ENCODE measurements at places on chromosomes 2 and 18. TPM values are rescaled to one million over a fixed set of nuclear protein-coding genes. Genes with fewer than 3 reads are reported as not detected.

The GALR1 gene
- not detected for total RNA-seq

GRCh38 chr2:167862782-167863181, 384.6 kb downstream of the STK39 start:
- H3K4me3 ChIP-seq = no peak overlapping the region
- H3K4me1 ChIP-seq = peaks cover 23% of the 10 kb centered on the region
- H3K27me3 ChIP-seq = no peaks in the 10 kb centered on the region
- peak overlapping the region; percentile 8 for H3K27ac ChIP-seq
- peaks cover 1% of the 10 kb centered on the region for H3K36me3 ChIP-seq
- no peak for DNase-seq

DNA sequence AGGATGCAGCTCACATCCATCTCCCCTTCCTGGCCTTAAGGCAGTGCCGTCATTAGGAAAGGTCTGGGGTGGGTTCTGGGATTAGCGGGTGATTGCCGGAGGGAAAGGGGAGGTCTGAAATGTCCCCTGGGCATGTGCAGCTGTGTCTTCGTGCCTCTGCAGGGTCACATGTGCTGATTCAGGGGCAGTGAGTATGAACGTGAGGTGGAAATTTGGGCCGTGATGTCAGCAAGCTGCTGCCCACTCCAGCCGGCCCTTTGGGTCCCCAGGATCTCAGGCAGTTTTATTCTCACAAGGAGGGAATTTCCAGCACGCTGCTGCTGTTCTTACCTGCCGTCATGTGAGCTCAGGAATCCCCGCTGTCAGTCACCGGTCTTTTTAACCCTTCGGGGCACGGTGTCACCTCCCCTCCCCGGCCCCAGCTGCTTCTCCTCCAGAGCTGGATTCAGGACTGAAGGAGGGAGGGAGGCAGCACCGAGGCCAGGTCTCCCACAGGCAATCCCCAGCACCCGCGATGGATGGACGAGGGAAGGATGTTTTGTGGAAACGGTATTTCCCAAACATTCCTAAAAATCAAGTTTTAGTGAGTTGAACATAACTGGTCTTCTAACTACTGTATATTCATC, 23.5 kb downstream of the GPR35 start:
- peaks cover 65% of the 10 kb centered on the region for H3K27me3 ChIP-seq
- no peaks in the 10 kb centered on the region for H3K36me3 ChIP-seq
- DNase-seq = no peak
- H3K4me3 ChIP-seq = no peak overlapping the region

- H3K36me3 ChIP-seq = peaks cover 16% of the 10 kb centered on the region
- no peak overlapping the region for H3K4me3 ChIP-seq
- no peaks in the 10 kb centered on the region for H3K27me3 ChIP-seq
- DNase-seq = no peak
- no peak overlapping the region for H3K27ac ChIP-seq
- H3K4me1 ChIP-seq = peaks cover 36% of the 10 kb centered on the region
Observed at GRCh38 chr18:47883771-47884413, 46.6 kb downstream of the SMAD2 start.

DNA sequence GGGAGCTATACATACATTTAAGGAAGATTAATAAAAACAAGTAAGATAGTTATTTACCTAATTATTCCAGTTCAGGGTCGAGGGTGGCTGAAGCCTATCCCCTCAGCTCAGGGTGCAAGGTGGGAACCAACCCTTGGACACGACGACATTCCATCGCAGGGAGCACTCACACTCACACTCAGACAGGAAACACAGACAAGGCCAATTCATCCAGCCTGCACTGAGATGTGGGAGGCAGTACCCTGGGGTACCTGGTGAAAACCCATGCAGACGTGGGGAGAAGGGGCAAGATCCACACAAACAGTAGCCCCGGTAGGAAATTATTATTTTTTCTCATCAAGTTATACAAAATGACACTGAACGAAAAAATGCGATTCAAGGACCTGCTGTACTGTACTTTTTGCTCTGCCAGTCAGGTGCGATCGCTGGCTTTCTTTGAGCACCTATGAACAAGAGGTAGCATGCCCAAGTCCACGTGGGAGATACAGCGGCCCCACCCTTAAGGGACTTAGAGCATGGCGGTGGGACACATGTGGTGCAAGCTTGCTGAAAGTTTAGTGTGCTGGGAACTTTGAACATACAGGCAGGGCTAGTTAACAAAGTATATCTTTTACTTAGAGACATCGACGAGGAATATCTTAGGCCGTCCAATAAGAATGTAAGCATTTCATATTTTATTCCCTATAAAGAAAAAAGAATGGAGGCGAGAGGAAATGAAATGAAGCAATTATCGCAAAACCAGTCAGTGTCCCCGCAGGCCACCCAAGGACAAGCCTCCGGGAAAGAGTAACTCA, 624 bp downstream of the METTL8 start:
- peaks cover 36% of the 10 kb centered on the region for H3K4me1 ChIP-seq
- H3K36me3 ChIP-seq = peaks cover 20% of the 10 kb centered on the region
- H3K27ac ChIP-seq = peak overlapping the region; percentile 72
- H3K4me3 ChIP-seq = peak overlapping the region; percentile 76
- H3K27me3 ChIP-seq = no peaks in the 10 kb centered on the region
- no peak for DNase-seq

- H3K27me3 ChIP-seq = no peaks in the 10 kb centered on the region
- H3K4me1 ChIP-seq = peaks cover 48% of the 10 kb centered on the region
- DNase-seq = no peak
- H3K27ac ChIP-seq = no peak overlapping the region
- no peaks in the 10 kb centered on the region for H3K36me3 ChIP-seq
- H3K4me3 ChIP-seq = no peak overlapping the region
Observed at GRCh38 chr2:142870526-142870925, 6.9 kb upstream of the KYNU start.

The CRYGA gene
- total RNA-seq = not detected

- H3K27me3 ChIP-seq = peaks cover under 1% of the 10 kb centered on the region
- H3K36me3 ChIP-seq = no peaks in the 10 kb centered on the region
- no peak for DNase-seq
- H3K27ac ChIP-seq = no peak overlapping the region
Observed at GRCh38 chr18:3494569-3494968, 44.6 kb downstream of the TGIF1 start.

DNA sequence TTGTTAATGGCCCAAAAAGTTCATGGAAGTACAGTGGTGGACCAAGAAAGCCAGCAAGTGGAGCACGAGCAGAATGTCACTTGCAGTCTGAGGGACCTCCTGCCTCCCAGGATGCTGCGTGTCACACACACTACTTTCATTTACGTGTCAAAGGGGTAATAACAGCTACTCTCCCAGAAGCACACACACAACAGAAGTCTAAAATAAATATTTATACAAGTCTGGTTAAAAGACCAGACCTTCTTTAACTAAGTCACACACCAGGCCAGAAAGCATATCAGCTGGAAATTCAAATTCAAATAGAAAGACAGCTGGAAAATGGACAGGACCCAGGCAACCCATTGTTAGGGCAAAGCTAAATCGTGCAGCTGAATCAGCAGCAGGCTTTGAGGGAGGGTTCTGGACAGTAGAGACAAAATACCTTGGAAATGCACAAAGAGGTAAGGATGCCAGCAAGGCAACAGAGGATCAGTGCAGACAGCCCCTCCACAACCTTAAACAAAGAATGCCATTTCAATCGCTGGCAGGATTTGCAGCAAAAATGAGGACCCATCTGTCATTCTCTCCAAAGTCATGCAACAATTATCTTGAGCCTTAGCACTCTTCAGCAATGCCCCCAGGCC, 160.5 kb downstream of the TMEM163 start:
- H3K27ac ChIP-seq = no peak overlapping the region
- no peak for DNase-seq
- H3K4me1 ChIP-seq = no peaks in the 10 kb centered on the region
- no peaks in the 10 kb centered on the region for H3K36me3 ChIP-seq
- H3K4me3 ChIP-seq = no peak overlapping the region

DNA sequence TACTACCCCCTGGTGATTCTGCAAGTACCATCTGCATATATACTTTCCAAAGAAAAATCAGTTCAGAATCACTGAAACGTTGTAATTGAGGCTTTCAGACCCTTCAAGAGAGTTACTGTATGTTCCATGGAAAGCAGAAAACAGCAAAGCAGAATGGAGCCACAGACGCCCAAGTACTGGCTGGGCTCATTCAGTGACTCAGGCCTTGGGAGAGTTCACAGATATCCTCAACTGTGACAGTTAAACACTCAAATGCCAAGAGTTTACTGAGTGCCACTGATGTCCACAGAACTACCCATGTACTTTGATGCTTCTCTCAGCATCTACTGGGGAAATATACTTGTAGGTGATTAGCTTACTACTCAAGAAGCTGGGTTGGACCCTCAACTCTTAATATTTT, 303.4 kb downstream of the TCF4 start:
- no peaks in the 10 kb centered on the region for H3K36me3 ChIP-seq
- H3K4me1 ChIP-seq = peaks cover 35% of the 10 kb centered on the region
- H3K4me3 ChIP-seq = no peak overlapping the region
- H3K27me3 ChIP-seq = no peaks in the 10 kb centered on the region

GRCh38 chr2:17069564-17069963, 403.9 kb upstream of the CYRIA start:
- DNase-seq = no peak
- H3K4me3 ChIP-seq = no peak overlapping the region
- H3K27ac ChIP-seq = no peak overlapping the region
- H3K36me3 ChIP-seq = no peaks in the 10 kb centered on the region
- no peaks in the 10 kb centered on the region for H3K27me3 ChIP-seq

DNA sequence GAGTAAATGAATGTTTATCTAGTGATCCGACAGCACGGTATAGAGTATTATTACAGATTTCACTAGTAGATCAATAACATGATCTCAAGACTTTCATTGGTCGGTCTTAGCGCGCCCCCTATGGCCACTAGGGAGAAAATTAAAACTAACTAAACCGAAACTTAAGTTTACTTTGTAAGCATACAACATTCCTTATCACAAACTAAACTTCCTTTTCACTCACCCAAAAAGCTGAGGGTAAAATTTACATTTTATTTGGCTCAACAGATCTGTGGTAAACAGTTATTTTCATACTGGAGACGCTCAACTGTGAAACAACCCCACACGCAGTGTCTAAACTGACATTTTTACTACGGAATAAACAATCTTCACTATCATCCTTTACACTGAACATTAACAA, 215.6 kb upstream of the MAP2 start:
- DNase-seq = no peak
- H3K27me3 ChIP-seq = peaks cover 6% of the 10 kb centered on the region
- no peak overlapping the region for H3K4me3 ChIP-seq
- H3K27ac ChIP-seq = no peak overlapping the region

GRCh38 chr2:47518497-47519146, 115.7 kb downstream of the MSH2 start:
- no peak overlapping the region for H3K27ac ChIP-seq
- H3K4me3 ChIP-seq = no peak overlapping the region
- DNase-seq = no peak
- H3K27me3 ChIP-seq = no peaks in the 10 kb centered on the region
- peaks cover 5% of the 10 kb centered on the region for H3K4me1 ChIP-seq
- no peaks in the 10 kb centered on the region for H3K36me3 ChIP-seq

The KCNIP3 gene
- 3.1 TPM for total RNA-seq

DNA sequence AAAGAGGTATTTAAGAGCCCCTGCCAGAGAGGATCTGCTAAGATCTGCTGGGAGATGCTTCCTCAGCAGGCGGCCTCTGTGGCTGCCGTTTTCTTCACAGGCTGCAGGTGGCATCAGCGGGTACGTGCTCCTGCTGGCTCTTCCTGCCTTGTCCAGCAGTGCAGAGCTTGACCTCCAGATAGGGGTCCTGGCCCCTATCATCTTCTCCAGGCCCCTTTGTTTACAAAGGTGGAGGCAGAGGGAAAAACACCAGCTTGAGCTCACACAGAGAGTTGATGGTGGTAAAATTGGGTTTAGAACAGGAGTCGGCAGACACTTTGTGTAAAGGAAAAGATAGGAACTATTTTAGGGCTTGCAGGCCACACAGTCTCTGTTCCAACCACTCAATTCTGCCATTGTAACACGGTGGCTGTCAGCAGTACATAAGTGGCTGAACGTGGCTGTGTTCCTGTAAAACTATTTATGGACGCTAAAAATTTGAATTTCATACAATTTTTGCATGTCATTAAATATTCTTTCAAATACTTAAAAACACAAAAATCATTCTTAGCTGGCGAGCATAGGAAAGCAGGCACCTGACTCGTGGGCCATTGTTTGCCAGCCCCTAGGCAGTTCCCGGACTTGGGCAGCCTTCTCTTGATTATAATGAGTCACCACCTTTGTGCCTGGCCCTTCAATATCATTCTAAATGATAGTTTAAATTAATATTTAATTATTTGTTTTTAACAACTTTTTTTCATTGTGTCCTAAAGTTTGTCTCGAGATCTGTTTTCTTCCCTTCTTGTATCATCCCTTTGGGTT, 98.2 kb upstream of the B3GNT7 start:
- no peak for DNase-seq
- peak overlapping the region; percentile 80 for H3K27ac ChIP-seq
- no peaks in the 10 kb centered on the region for H3K27me3 ChIP-seq
- H3K4me1 ChIP-seq = peaks cover 36% of the 10 kb centered on the region
- peaks cover 38% of the 10 kb centered on the region for H3K36me3 ChIP-seq

The C2orf66 gene
- not detected for total RNA-seq

Measured in chondrocyte (in vitro differentiated cells).